Large intestine (tissue), 12 donors: ENCODE measurements at places on chromosomes 2 and 18.

GRCh38 chr2:223560749-223561435, 41.3 kb downstream of the SCG2 start:
- no peak for DNase-seq

- DNase-seq = no peak
Measured at GRCh38 chr2:172334988-172335387, 92.4 kb upstream of the ITGA6 start.

DNA sequence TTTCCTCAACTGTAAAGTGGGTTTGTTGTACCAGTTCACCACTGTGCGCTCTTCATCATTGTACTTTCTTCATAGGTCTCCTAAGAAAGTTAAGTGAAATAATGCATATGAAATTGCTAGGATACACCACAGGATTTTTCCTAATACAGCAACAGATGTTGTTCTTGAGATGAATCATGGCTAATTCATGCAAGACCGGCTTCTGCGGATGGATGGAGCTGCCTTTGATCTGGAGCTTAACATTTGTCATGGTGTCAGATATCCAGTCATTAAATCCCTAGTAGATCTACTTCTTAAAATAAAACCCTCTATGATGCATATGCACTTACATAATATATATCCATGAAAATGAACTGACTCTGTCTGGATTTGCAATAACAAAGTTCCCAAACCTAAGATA, 114.1 kb downstream of the COL6A3 start:
- DNase-seq = no peak

DNA sequence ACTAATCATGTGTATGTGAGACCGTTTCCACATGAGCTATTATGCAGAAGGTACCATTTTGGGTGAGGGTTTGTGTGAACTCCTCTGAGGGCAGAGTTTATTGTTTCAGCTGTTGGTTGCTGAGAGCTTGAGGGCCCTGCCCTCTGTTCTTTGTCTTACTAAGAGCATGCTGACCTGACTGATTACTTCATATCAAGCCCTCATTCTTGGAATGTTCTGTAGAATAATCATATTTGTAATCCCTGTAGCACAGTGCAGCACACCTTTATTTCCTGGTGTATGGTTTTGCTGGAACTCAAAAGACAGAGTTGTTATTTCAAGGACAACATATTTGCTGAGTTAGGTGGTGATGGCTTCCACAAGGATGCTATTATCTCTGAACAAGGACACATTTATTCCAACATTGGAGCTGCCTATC, 118.5 kb downstream of the GALNT3 start:
- no peak for DNase-seq

GRCh38 chr2:238841542-238842164, 6.2 kb upstream of the TWIST2 start:
- no peak for DNase-seq

- DNase-seq = peak; percentile 19
Measured at GRCh38 chr2:73292906-73293533, 328 bp downstream of the EGR4 start.

DNA sequence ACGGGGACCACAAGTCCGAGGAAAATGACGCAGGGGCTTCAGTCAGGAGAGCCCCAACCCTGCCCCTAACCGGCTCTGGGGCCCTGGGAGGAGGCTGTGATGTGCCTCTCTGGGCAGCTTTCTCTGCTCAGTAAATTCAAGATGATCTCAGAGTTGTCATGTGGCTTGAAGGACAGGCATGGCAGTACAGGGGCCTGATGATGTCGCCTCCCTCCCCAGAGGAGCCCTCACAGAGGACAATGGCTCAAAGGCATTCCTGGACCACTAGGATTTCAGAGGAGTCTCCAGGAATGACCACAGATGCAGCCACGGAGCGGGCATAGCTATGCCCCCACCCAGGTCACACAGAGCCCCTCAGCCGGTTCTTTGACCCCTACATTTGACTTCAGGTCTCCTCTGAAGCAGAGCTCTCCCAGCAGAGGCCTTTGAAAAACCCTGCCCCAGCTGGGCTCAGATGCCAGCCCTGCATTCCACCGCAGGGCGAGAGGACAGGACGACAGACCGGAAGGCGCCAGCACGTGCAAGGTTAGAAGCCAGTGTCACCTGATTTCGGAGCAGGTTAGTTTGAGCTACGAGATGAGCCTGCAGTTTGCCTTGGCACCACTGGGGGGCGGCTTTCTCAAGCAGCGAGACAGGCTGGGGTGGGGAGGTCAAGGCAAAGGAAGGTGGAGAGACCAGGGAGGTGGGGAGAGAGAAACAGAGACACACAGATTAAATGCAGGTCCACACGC, 39.2 kb downstream of the BIN1 start:
- peak; percentile 89 for DNase-seq

DNA sequence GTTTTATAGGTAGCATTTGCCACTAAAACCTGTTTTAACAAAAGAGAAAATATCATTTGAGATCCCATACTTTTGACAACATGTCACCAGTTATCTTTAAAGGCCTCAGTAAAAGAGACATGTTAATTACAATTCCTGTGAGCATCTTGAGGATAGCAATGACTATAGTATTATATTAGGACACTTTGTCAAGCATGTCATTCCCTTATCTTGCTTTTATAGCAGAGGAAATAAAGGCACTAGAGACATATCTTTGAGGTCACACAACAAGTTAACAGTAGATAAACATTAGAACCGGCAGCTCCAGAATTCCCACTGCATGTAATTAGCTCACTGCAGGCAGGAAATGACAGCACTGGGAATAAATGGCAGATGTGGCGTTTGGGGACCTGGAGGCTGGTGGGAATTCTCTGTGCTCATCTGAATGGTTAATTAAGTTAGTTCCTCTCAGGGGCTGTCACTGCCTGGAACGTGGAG, 25.9 kb downstream of the LYPD6B start:
- peak; percentile 77 for DNase-seq

DNA sequence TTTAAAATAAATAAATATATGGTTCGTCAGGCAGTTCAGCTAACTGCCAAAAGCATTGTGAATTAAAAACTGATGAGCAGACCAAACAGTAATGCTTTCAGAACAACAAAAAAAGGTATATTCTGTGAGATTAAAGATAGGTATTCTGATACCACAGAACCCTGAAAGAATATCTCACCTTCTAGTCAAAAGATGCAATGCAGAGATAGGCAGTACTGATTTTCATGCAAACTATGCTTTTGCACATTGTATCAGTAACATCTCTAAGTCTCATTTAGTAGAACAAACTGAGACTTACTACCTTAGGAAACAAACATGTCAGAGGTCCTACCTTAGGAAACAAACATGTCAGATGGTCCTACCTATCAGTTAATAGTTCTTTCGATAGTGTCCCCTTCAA, 32.4 kb downstream of the CUL3 start:
- no peak for DNase-seq

DNA sequence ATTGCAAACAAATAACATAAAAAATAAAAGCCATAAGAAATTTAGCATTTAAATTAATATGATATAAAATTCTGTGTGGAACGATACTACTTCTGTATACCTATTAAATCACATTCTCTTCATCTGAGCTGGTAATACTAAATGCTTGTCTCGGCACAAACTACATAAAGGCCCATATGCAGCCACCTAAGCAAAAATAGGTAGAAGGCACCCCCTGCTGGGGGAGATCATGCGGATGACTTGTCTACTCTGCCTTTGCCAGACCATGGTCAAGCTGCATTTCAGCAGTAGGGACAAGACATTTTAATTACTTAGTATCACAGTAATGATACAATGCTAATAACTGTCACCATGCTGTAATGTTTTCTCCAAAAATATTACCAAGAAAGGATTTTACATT, 108.0 kb downstream of the CDH19 start:
- peak; percentile 6 for DNase-seq

GRCh38 chr2:212414767-212415211, 123.8 kb downstream of the ERBB4 start:
- DNase-seq = no peak

- DNase-seq = peak; percentile 88
Measured at GRCh38 chr18:50973367-50974126, 5.7 kb downstream of the ELAC1 start.

- DNase-seq = no peak
Measured at GRCh38 chr2:160214461-160215445, 14.7 kb upstream of the ITGB6 start.

DNA sequence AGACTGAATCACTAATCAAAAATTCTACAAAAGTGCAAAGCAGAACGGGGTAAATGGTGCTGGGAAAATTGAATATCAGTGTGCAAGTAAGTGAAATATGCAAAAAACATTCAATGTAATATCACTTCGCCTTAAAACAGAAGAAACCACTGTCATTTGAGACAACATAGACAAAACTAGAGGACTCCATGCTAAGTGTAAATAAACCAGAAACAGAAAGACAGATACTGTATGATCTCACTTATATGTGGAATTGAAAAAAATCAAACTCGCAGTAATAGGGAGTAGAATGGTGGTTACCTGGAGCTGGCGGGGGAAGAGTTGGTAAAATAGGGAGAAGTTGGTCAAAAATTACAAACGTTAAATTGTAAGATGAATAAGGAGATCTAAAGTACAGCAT, 1420.0 kb upstream of the CDH2 start:
- DNase-seq = no peak

- DNase-seq = no peak
Measured at GRCh38 chr2:159573846-159574606, 42.3 kb downstream of the BAZ2B start.

GRCh38 chr2:32422133-32422532, 65.3 kb downstream of the BIRC6 start:
- DNase-seq = no peak

GRCh38 chr2:130327703-130328527, 14.8 kb upstream of the IMP4 start:
- no peak for DNase-seq

DNA sequence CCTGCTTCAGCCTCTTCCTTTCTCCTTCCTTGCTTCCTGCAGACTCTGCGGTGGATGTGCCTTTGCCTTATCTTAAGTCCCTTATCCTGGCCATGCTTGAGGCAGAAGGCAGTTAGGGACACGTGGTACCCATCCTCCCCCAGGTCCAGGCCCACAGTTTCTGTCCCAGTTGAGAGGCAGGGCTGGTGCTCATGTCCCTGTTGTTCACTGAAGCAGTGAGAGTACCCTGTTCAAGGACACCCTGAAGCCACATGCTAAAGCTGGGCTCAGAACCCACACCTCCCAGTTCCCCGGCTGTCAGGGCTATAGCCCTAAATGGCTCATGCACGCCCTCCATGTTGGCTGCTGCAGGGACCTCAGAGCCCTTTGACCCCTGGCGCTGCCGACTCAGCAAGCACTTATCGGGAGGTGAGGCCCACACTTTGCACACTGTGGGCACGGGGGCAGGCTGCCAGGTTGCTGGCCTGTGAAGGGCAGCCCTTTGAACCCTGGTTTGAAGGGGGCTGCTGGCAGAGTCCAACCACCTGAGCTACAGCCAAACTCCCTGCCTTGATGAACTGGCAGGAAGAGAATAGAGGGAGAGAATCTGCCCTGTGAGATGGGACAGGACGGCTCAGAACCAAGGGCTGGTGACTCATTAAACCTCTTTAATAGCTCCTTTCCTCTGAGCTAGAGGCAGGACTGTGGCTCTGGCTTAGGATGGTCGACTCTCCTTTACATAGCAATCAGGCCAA, 6.3 kb downstream of the KHK start:
- peak; percentile 98 for DNase-seq

GRCh38 chr2:132736059-132736458, 66.1 kb upstream of the LYPD1 start:
- no peak for DNase-seq

GRCh38 chr2:238425979-238426567, 654 bp upstream of the ASB1 start:
- DNase-seq = no peak

- no peak for DNase-seq
Measured at GRCh38 chr2:35082072-35082471, 1273.5 kb upstream of the CRIM1 start.

GRCh38 chr2:125643128-125643527, 1012.8 kb upstream of the GYPC start:
- no peak for DNase-seq

GRCh38 chr18:11148680-11149440, 509 bp downstream of the PIEZO2 start:
- DNase-seq = no peak

- DNase-seq = no peak
Measured at GRCh38 chr2:241357531-241357930, 1.4 kb downstream of the FARP2 start.

DNA sequence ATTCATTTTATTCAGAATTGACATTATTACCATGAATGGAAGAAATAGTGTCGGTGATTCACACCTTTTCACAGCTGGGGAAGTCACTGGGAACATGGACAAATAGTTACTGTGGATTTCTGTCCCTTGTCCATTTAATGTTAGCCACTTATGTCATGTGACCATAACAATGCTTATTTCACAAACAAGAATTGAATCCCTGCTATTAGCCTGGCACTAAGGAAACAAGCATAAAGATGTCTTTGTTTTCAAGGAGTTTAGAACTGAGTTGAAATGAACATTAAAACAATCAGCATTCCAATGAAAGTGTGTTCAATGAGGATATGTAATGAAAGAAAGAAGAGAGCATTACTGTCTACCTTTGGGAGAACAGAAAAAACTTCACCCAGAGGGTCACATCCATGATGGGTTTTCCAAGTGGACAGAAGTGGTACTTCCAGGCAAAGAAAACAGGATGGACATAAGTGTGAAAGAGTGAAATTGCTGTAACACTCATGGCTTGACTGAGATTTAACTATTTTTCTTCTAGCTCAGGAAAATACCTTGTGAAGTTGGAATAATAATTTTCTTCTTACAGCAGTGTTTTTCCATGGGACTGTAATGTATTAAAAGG, 324.5 kb upstream of the UBE2E3 start:
- DNase-seq = no peak

GRCh38 chr18:54148678-54149077, 75.8 kb downstream of the MBD2 start:
- no peak for DNase-seq

DNA sequence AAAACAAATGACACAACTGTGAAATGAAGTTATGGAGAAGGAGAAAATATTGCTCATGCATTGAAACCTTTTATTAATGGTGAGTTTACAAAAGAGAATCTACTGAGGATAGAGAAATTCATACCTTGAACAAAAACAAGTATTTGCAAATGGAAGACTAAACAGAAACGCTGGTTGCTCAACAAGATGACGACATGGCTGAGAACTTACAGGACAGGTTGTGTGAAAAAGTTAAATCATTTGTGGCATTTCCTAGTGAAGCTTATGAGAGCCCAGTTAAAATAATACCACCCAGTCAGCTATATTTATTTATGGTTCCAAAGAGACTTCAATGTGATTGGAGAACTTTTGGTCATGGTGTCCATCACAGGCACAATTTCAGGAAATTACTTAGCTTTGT, 148.6 kb upstream of the PKDCC start:
- no peak for DNase-seq
